Skin of body (tissue), 3 donors: ENCODE measurements at places on chromosomes 5 and 9.

- DNase-seq, result no peak
Observed at GRCh38 chr9:130242270-130243014, 23.1 kb upstream of the HMCN2 start.

DNA sequence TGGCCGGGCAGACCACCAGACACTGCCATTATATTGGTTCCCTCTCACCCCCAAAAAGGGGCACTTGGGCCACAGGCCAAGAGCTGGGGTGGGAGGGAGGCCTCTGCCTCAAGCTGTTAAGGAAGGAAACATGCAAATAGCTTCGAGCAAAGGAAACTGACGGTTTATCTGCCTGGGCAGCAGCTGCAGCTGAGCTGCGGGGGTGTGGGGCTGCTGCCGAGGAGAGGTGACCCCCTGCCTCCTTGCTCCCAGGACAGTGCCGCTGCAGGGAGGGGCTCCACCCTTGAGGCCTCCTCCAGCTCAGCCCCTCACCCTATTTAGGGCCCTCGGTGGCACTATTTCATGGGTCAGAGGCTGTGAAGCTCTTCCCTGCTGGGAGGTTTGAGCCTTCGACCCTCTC lies 789 bp downstream of the DOK3 start:
- no peak for DNase-seq

GRCh38 chr5:126628102-126628501 lies 27.4 kb downstream of the PHAX start:
- no peak for DNase-seq

GRCh38 chr9:35828716-35829083 lies at the start of gene FAM221B:
Gene FAM221B, minus strand, starts transcription at chr9:35828732. Its CDS starts 2,571 bp downstream, at chr9:35826161.
- DNase-seq, result no peak

DNA sequence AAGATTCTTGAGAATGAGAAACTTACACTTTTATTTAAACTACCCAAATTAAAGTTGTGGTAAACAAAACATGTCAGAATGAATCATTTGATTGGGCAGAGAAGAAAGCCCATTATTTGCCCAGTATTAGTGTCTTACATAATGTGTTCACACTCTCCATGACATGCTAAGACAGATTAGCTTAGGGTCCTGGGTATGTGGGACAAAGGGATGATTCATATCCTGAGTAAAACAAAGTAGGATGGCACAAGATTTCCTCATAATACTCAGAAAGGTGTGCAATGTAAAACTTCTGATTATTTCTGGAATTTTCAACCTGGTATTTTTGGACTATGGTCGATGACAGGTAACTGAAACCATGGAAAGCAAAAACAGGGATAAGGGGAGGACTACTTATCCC lies 183.9 kb upstream of the POU5F2 start:
- DNase-seq, result no peak

DNA sequence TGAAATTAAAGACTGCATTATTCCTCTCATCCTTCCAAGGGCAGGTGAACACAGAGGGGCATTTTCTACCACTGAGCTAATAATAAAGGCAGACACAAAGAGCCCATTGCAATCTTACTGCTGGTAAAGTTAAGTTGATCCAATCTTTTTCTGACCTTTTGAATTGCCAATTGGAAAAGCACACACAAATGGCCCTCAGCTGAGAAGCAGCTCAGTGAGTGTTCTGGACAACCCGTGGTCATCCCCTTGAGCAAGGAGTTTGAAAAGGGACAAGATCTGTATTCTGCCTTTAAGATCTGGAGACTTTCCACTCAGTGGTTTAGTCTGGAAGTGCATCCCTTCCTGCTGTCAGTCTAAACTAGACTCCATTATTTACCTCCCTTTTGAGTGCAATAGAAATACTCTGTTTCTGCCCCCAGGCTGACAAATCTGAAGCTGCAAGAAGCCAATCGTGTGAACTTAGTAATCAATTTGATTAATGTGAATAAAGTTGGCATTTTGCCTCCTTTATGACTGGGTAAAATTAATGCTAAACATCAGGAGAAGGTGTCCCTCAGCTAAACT lies 835.7 kb downstream of the MAT2B start:
- no peak for DNase-seq

DNA sequence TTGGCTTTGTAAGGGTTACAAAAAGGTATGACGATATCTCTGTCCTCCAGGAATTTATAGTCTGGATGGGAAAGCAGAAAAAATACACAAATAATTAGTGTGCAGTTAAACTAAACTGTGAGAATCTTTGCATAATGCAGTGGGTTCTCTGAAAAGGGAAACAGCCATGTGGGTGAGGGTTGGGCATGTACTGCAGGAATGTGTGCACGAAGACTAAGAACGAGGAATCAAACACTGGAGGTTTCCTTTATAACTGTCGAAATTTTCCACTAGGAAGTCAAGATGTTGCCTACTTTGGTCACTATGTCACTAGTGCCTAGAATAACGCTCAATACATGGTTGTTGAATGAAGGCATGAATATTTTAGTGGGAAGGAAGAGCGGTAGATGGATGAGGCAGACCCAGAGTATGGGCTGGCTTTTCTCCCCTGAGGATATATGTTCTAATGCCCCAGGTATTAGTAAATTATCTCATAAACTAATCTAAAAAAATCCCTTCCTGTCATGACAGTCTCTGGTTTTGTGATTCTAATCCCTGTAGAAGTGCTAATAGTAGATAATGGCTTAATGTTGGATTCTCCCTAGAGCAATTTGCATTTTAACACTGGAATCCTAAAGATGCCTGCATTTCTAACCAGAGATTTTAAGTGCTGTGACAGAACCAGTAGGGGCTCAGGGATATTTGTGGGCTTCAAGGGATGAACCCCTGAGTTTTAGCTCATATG lies 227.3 kb downstream of the NMUR2 start:
- DNase-seq, result no peak

DNA sequence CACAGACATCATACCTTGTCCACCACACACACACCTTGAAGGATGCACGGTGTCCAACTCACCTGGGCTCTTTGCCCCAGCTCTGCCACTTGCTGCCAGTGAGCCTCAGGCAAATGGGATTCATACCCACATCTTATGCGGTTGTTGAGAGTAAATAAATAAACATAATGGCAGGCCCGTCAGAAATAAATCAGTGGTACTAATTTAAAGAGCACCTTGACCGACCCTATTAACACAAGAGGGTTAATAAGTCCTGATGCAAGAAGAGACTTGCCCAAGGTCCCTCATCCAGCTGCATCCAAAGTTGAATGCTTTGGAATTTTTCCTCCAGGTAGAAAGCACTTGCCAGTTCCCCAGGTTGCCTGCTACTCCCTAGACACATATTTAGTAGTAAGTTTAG lies 11.6 kb upstream of the AKNA start:
- DNase-seq, result no peak

- peak; percentile 21 for DNase-seq
Observed at GRCh38 chr5:142938266-142938880, 168.2 kb downstream of the ARHGAP26 start.

- no peak for DNase-seq
Observed at GRCh38 chr9:128610897-128611296, 45.8 kb downstream of the DYNC2I2 start.

GRCh38 chr9:24464319-24464951 lies 81.3 kb downstream of the IZUMO3 start:
- no peak for DNase-seq

- DNase-seq, result no peak
Observed at GRCh38 chr5:172799416-172799815, 28.4 kb upstream of the DUSP1 start.

DNA sequence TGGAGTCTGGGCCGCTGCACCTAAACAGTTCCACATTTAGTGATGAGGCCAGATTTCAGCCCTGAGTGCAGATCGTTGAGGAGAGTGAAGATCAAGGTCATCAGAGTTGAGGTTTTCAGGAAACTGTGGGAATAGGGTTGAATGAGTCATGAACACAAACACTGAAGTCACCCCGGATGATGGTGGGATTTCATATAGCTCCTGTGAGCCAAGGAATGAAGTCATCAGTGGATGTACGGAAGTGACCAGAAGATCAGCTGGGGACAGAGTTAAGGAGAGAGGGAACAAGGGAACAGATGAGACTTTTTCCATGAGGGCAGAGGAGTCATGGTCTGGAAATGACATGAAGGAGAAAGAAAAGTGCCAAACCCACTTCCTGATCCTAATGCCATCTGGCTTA lies 36.5 kb downstream of the PALM2AKAP2 start:
- DNase-seq, result peak; percentile 74

GRCh38 chr5:122327110-122327509 lies 15.1 kb downstream of the SNCAIP start:
- DNase-seq, result no peak

DNA sequence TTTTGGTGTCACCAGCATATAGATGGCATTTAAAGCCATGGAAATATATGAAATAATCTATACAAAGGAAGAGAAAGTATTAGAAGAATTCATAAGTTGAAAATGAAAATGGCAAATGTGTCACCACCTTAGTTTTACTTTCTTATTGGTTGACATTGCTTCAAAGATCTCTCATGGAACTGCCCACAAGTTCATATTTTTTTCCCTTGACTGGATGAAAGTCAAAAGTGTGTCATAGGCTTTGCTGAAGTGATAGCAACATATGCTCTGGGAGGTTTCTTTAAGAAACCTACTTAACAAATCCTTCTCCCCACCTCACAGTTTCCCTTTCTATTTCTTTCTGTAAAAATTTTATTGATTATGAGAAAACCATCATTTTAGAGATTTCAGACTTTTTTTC lies 127.2 kb downstream of the VPS13A start:
- DNase-seq, result no peak

GRCh38 chr5:58378613-58379390 lies 81.1 kb downstream of the PLK2 start:
- no peak for DNase-seq

DNA sequence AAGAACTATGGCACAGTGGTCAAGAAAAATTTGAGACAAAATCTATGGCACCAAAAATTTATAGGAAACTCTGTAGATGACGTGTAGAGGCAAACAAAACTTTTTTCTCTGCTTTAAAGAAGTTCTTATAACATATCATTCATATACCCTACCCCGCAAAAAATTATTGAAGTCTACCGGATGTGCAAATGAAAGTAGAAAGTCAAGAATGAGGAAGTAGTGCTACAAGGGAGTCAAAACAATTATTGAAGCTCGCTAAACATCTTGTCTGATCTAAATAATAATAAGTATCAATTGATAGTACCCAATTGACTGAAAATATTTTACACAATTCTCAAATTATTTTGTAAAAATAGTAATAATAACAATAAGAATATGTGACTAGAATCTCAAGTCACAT lies 398.5 kb downstream of the TAF11L14 start:
- no peak for DNase-seq

DNA sequence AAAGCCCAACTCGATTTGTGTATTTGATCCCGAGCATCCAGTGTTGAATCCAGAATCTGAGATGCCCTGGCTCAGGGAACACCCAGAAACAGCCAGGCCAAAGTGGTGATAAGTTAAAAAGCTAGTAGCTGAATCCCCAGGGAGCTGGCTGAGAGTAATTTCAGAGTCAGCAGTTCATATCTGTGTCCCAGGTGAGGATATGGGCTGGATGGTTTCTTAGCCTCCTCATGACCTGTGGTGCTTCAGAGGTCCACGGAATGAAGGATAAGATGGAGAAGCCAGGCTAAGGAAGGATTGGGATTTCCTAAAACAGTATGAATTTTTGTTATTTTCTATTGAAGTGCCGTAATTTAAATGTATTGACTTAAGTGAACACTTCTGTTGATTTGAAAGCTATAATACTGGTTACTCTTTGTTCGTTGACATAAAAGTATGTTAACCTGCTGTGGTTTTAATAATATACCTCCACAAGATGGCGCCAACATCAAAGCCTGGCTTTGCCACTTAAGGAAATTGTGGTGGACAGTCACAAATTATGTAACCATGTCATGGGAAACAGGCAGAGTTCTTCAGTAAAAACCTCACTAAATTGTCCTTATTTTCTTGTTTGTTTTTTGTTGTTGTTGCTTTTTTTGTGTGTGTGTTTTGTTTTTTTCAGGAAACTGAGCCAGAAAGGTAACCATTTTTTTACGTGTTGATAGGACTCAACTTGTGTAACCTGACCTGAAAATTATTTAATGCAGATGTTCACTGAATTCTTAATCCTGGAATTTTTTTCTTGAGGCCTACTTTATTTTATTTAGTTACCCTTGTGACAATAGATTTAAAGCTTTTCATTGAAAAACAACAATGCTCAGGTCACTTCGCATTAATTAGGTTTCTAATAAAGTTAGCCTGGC lies 11.4 kb downstream of the MTAP start:
- DNase-seq, result peak; percentile 54

GRCh38 chr5:8057769-8058168 lies 188.8 kb downstream of the MTRR start:
- DNase-seq, result peak; percentile 3

GRCh38 chr5:137660349-137660817 lies 75.5 kb downstream of the KLHL3 start:
- peak; percentile 38 for DNase-seq

DNA sequence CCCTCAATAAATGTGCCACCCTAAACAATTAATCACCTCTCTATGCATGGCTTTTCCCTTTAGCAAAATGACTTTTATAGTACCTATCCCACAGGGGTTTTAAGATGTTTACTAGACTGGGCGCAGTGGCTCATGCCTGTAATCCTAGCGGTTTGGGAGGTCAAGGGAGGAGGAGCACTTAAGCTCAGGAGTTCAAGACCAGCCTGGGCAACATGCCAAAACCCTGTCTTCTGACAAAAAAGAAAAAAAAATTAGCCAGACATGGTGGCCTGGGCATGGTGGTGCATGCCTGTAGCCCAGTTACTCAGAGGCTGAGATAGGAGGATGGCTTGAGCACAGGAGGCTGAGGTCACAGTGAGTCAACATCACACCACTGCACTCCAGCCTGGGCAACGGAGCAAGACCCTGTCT lies 13.5 kb downstream of the SH3TC2 start:
- no peak for DNase-seq

GRCh38 chr5:150599917-150600511 lies 40.4 kb upstream of the SYNPO start:
- DNase-seq, result peak; percentile 32

DNA sequence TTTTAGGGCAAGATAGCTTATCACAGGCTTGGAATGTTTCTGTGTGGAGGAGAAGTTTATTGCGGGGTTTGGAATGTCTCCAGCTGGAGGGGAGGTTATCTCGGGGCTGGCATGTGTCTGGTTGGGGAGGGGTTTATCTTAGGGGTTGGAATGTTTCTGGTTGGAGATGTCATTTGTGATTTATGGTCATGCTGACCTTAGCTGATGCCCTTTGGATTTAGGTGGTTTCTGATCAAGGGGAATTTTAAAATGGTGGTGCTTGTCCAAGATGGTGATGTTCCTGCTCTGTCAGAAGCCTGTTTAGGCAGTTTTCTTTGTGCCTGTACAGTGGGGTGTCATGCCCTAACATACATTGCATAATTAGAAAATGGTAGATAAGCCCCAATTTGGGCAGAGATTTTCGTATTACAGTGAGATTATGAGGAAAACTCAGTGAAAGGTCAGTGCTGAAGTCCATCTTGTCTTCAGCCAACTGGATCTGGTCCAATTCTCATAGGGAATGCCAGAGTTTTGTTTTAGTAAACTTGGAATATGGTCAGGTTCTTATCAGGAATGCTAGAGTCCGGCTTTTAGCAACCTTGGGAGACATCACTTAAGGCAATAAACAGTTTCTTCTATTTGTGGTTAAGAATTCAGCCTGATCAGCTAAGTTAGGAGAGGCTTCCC lies 14.3 kb downstream of the CDK20 start:
- no peak for DNase-seq
